NAMALWA (cell line): ENCODE measurements at places on chromosomes 2 and 18.

GRCh38 chr2:40130251-40130994 is 321.5 kb downstream of the SLC8A1 start:
- no peak for DNase-seq

GRCh38 chr2:229160180-229160579 is 110.9 kb downstream of the PID1 start:
- DNase-seq: no peak

- no peak for DNase-seq
Measured at GRCh38 chr2:156445296-156446220, 9.4 kb downstream of the GPD2 start.

DNA sequence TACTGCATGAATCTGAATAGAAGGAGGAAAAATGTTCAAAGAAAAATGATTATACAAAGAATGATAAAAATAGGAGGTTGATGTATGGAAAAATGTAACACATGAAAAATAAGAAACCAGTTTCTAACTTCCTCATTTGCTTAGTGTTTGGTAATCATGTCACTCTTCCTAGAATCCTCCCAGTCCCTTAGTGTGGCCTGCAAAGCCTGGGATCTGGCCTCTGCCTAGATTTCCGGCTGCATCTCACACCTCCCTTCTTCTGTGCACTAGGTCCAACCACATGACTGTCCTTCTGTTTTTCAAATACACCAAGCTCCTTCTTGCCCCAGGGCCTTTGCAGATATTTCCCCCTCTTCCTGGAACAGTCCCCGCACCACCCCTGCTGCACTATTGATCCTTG is 76.8 kb upstream of the RBMS1 start:
- DNase-seq: no peak

DNA sequence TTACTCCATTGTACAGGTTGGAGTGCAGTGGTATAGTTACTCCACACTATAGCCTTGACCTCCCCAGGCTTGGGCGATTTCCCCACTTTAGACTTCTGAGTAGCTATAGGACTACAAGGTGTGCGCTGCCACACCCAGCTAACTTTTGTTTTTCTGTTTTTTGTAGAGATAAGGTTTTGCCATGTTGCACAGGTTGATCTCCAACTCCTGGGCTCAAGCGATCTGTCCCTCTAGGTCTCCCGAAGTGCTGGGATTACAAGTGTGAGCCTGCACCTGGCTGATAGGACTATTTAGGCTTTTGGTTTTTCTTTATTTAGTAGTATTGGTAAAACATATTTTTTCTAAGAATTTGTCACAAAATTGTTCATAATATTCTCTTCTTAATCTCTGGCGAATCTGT is 121.7 kb downstream of the PHLPP1 start:
- no peak for DNase-seq

DNA sequence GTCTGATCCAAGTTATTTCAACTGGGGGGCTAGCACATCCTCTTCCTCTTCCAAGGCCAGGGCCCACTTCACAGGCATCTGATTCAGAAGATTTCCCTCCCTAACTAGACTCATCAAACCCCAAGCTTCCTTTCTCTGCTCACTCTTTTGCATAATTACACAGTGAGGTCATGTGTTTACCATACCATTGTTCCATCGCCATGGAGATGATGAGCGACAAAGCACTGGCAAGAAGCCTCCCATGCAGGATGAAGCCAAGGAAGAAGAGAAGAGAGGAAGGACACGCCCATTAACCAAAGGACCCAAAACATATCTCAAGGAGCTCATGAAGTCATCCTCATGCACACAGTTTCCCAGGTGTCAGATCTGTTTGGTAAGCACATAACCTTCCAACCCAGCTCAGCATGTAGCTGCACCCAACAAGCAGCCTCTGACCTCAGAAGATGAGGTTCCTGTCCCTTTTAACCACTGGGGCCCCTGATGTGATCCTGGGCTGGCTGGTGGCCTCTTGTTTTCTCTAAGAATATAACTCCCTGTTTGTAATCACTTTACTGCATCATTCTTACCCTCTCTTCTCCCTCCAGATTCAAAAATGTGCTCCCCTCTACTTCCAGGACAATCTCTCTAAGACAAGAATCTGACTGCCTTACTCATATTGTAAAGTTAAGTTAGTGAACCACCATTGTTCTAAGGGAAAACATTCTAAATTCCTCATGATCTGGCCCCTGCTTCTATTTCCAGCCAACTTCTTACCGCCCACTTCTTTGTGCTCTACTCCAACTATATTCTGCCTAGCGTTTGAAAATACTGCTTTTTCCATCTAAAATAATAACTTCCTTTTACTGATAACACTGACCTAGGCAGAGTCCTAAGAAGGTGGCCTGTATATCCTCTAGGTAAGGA is 190.1 kb downstream of the TTC32 start:
- DNase-seq: peak; percentile 25

DNA sequence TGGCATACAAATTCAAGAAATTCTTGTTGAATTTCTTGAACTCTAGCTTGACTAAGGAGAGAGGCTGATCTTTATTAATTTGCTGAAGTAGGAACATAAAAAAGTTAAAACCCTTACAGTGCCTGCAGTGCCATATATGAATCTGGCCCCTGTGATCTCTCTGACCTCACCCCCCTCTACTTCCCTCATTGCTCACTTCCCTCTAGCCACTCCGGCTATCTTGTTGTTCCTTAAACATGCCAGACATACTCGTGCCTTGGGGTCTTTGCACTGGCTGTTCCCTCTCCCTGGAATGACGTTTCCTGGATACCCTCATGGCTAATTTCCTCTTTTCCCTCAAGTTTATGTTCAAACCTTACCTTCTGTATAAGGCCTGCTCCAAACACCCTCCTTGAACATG is 246.3 kb upstream of the SIX2 start:
- no peak for DNase-seq

DNA sequence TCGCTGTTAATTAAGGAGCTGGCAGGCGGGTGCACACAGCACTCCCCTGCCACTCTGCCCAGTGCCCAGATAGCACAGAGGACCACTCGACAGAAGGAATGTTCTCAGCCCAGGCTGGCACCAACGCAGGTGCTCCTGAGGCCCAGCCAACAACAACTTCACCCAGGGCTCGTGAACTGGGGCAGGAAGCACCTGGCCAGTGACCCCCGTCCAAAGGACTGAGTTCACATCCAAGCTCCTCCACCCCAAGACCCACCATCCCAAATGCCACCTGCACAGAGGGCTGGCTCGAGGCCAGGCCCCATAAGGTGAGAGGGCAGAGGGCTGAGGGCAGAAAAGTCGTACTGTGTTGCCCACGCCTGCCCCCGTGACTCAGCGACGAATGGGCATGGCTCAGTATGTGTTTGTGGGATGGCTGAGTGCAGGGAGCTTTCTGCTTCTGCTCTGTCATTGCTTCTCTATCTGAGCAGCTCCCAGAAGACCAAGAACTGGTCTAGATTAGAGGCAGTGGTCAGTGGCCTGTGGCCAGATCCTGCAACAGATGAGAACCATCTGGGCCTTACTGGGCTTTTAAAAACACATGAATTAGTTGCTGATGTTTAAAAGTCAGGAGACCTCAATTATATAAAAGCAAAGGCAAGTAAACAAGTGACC is 68.4 kb downstream of the POLR1A start:
- DNase-seq: peak; percentile 89

DNA sequence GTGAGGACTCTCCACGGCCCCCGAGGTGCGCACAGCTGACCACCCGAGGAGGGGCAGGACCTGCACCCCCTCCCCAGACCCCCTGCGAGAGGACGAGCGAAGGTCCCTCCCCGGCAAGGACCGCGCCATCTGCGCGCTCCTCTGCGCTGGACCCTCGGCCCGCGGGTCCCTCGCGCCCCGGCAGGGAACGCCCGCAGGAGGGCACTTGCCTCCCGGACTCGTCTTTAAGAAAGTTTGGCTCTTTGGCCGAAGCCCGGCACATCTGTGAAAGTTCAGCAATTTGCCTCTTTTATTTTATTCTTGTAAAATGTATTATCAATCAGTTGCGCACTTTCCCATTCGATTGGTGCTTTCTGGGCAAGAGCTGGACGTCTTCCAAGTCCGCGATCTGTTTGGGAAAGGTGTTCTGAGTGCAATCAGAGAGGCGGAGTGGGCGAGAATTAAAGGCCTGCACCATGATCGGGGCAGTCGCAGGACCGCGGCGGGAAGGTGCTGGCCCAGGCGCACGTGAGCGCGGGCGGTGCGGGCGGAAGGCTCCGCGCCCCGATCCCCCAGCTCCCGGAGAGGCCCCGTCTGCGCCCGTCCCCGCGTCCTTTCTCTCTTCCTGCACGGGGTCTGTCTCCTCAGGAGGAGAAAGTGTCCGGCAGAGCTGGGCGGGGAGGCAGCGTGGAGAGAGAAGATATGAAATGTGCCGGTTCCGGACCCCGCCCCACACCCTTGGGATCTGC is 1.6 kb upstream of the ALKAL2 start:
- DNase-seq: no peak

- DNase-seq: no peak
Measured at GRCh38 chr2:112290088-112290487, 14.7 kb downstream of the ZC3H6 start.

DNA sequence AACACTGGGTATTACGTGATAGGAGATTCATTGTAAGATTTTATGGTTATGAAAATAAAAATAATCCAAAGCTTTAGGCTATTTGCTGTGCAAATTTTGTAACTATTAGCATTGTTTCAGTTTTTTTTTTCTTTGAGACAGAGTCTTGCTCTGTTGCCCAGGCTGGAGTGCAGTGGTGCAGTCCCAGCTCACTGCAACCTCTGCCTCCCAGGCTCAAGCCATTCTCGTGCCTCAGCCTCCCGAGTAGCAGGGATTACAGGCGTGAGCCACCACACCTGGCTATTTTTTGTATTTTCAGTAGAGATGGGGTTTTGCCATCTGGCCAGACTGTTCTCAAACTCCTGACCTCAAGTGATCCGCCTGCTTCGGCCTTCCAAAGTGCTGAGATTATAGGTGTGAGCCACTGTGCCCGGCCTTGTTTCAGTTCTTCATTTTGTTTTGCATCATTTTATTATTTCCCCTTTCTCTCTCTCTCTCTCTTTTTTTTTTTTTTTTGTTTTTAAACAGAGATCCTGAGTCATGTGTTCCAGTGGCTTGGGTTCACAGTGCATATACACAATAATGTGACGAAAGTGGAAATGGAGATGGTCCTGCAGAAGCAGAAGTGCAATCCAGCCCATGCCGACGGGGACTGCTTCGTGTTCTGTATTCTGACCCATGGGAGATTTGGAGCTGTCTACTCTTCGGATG is 25.8 kb downstream of the CASP10 start:
- peak; percentile 61 for DNase-seq

DNA sequence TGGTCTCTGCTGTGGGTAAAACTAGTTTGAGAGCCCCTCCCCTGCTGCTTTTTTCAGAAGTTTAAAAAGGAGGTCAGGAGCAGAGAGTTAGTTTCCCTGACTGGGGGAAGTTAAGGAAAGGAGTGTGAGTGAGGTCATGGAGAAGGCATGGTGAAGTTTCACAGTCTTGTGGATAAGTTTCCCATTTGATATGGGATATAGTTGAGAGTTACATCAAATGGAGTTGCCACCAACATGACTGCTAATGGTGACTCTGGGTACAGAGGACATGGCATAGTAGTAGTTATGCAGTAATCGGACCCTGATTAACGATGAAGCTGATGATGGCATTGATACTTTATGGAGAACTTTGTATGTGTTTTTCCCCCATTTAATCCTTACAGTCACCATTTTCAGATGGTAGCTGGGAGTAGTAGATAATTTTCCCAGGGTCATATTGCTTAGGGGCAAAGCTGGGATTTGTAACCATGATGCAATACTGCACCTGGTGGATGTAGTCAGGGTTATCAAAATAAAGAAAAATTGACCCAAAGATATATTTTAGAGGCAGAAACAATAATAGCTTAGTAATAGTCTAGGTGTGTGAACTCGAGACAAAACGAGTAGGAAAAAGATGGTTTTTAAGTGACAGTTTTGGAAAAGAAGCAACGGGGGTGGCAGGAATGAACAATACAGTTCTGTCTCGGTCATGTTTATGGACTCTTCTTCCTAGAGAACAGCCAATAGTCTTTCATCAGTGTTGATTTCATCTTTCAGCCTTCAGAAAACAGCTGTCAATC is 74.6 kb downstream of the FMNL2 start:
- DNase-seq: no peak

GRCh38 chr18:26839609-26840008 is 25.9 kb downstream of the AQP4 start:
- no peak for DNase-seq

DNA sequence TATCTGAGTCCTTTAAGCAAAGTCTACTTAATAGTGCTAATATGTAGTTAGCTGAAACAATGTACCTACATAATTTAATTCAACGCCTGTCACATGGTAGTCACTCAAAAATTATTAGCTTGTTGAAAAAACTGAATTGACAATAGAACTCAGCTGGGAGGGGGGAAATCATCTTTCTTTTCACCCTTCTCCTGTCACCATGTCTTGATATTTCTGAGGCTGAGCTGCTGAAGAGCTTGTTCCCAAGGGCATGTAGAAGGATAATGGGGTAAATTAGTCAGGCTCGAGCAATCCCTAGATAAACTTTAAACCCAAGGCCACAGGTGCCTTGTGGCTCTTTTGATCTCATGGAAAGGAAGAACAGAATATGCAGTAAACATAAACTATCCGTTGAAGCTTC is 339.6 kb upstream of the LRATD1 start:
- DNase-seq: no peak

- DNase-seq: no peak
Measured at GRCh38 chr2:118103951-118104940, 16.0 kb downstream of the INSIG2 start.

DNA sequence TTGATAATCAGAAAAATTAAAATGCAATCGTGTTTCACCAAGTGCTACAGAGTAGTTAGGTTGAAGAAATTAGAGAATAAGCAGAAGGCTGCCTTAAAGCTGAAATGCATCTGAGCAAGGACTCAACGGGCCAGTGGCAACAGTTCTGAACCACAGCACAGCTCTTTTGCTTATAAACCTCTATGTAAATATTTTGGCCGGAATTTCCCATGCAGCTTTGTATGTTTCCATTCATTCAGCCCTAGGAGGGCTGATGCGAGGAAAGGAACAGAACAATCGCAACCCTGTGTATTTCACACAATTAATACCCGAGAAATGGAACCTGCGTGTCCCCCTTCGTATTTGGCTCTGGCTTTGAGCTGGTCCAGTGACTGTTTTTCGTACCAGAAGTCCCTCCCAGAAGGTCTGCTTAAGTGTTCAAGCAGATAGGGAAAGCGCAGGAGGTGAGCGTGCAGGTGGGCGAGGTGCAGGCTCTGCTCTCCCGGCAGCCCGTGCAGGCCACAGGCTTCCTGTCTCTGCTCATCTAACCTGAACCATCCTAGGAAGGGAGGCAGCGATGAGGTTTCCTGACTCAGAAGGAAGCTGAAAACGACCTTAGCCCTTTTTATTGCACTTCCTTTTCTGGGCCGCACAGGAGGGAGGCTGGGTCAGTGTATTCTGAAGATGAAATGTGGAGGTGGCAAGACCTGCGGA is 67.3 kb downstream of the ASB1 start:
- DNase-seq: no peak

DNA sequence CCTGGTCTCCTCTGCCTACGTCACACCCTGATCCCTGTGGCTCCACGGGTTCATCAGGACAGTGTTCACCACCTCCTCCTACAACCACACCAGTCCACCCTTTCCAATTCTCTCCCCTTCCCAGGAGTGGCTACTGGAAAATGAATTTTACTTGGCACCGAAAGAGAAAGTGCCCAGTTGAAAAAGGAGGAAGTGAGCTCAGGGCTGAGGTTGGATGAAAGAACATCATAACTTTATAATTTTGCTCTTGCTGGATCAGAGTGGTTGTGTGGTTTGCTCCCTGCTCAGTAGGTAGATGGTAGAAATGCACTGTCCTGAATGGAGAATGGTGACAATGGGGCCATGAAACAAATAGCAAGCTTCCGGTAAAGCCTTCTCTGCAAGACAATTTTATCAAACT is 140.3 kb upstream of the DDX18 start:
- no peak for DNase-seq

GRCh38 chr2:212228743-212229171 is 309.8 kb downstream of the ERBB4 start:
- DNase-seq: no peak

- DNase-seq: no peak
Measured at GRCh38 chr2:128303911-128304310, 14.8 kb downstream of the HS6ST1 start.
